Brain (organoid and tissue), 16 donors: ENCODE measurements at places on chromosomes 11 and 22. TPM values are rescaled to one million over a fixed set of nuclear protein-coding genes. Genes with fewer than 3 reads are reported as not detected.

Gene TPBGL
- 3.0 TPM for polyA plus RNA-seq

Gene GLYATL1B
- not detected for polyA plus RNA-seq

Gene SPON1
- 12.3 TPM for polyA plus RNA-seq

Gene GUCD1
- polyA plus RNA-seq, result 91.5 TPM

Gene RFPL2
- polyA plus RNA-seq, result 5.3 TPM

Gene APOBEC3H
- polyA plus RNA-seq, result not detected

Gene LDLRAD3
- polyA plus RNA-seq, result 28.5 TPM

Gene TESMIN
- polyA plus RNA-seq, result 12.9 TPM

Gene RAG2
- not detected for polyA plus RNA-seq

Gene MMP8
- polyA plus RNA-seq, result not detected

Gene SYT12
- polyA plus RNA-seq, result 5.1 TPM

Gene WNT7B
- 15.9 TPM for polyA plus RNA-seq

Gene LDHAL6A
- polyA plus RNA-seq, result not detected

Gene APOL2
- 16.9 TPM for polyA plus RNA-seq

Gene OPCML
- 5.5 TPM for polyA plus RNA-seq

Gene USP47
- 7.8 TPM for polyA plus RNA-seq

Gene NPTXR
- 120 TPM for polyA plus RNA-seq

Gene WNT11
- 1.0 TPM for polyA plus RNA-seq

Gene CST6
- not detected for polyA plus RNA-seq
